ENCODE measurements at places on chromosomes 6 and 20. TPM values are rescaled to one million over a fixed set of nuclear protein-coding genes. Genes with fewer than 3 reads are reported as not detected.

The PGC gene
- total RNA-seq, result not detected

The DDO gene
- 0.36 TPM for total RNA-seq

The KHDRBS2 gene
- total RNA-seq, result not detected

The MLN gene
- not detected for total RNA-seq

The TPBG gene
- 4.9 TPM for total RNA-seq

The SLPI gene
- 0.19 TPM for total RNA-seq

The OR12D3 gene
- total RNA-seq, result not detected

The C6orf58 gene
- total RNA-seq, result not detected

The BNIP5 gene
- not detected for total RNA-seq

The GJA10 gene
- not detected for total RNA-seq

The DLK2 gene
- total RNA-seq, result 0.09 TPM

The FOXF2 gene
- not detected for total RNA-seq

The E2F3 gene
- 5.6 TPM for total RNA-seq

The RNF217 gene
- total RNA-seq, result 21.6 TPM

The TNF gene
- total RNA-seq, result not detected

The SHLD1 gene
- total RNA-seq, result 1.3 TPM

The ADGRF5 gene
- total RNA-seq, result 6.2 TPM

The KCNQ2 gene
- total RNA-seq, result not detected

Data from endothelial cell of coronary artery (primary cell).